ENCODE measurements at places on chromosomes 5 and 9.

DNA sequence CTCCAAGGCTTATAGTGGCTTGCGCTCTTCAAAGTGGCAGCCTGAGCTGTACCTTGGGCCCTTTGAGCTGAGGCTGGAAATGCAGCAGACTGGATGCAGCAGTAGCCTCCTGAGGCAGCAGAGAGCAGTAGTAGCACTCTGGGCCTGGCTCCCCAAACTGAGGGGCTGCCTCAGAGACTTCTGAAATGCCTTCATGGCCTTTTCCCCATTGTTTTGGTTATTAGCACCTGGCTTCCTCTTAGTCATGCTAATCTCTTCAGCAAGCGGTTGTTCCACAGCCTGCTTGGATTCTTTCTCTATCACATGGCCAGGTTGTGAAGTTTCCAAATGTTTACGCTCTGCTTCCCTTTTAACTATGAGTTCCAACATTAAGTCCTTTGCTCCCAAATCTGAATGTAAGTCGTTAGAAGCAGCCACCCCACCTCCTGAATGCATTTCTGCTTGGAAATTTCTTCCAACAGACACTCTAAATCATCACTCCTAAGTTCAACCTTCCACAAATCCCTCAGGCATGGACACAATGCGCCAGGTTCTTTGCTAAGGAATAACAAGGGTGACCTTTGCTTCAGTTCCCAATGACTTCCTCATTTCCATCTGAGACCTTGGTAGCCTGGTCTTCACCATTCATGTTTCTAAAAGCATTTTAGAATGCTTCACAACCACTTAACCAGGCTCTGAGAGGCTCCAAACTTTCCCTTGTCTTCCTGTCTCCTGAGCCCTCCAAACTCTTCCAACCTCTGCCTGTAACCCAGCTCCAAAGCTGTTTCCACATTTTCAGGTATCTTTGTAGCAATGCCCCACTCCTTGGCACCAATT is 145.8 kb downstream of the ZDHHC21 start:
- no peak for DNase-seq

DNA sequence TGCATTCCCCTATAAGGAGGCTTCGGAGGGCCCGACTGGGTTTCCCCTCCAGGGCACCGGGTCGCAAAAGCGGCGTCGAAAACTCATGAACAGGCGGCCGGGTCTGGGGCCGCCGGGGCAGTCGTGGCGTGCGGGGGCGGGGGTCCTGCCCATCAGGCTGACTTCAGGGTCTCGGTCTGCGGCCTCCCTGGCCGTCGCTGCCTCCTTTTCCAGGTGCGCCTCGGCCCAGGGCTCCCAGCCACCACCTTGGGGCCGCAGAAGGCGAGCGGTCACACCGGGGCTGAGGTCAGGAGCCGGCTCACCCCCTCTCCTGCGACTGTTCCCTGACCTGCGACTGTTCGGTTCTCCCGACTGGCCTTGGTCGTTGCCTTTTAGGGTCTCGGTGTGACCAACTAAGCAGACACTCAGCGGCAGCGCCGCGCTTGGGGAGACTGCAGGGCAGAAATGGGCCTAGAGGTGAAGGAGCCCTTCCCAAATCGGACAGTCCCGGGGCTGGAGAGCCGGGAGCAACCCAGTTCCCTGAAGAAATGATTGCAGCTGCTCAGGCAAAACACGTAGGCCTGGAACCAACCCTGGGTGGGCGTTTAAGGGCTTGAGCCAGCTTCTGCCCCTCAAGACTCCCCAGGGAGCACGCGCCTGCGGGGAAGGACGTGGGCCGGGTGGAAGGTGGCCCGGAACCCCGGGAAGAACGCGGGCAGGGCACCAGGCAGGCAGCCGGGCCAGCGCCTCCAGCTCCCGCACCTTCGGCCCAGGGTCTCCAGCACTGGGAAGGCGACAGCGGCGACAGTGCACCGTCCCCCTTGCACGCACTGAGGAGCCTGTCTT is 11.2 kb downstream of the IRX2 start:
- DNase-seq, result no peak

- DNase-seq, result no peak
These were observed 105.6 kb downstream of the PSD2 start for GRCh38 chr5:139901251-139901575.

DNA sequence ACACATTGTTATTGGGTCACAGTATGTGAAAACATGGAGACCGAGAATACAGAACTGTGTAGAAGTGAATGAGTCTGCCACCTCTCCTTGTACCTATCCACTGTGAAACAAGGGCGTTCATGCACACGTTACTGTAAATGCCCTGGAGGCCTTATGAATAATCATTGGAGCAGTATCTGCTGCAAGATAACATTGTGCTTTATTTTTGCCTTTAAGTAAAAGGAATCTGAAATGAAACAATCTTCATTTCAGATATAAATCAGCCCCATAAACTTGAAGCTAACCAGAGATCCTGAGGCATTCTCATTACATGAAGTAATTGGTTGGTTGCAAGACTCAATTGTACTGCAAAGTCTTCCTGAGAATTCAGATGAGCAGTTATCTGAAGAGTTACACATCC is 419.6 kb downstream of the KDM4C start:
- no peak for DNase-seq

DNA sequence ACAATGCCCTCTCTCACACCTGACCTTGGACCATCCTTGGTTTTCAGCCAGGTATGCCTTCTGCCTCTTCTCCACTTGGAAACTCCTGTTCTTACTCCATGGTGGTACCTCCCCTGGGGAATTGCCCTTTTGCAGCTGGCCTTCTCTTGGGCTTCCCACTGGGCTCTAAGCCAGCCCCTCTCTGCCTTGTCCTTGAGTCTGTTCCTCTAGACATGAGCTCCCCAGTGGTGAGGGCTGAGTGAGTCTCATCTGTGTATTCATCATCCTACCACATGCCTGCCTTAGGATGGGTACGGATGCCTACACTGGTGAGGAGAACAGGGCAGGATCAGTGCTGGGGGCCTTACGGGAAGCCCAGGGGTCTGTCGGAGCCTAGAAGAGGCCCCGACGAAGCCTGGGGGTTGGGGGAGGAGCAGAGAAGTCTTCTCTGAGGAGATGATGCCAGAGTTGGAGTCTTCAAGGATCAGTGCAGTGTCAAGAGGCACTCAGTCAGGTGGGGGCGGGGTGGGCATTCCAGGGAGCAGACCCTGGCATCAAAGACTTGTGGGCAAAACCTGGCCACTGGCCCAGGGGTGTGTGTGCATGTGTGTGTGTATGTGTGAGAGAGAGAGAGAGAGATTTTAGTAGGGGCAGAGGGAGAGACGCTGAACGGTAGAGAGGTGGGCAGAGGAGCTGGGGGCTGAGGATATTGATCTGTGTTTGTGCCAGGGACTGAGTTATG is 5.2 kb upstream of the CRB2 start:
- DNase-seq, result no peak

GRCh38 chr5:125331987-125332598 is 585.7 kb upstream of the ZNF608 start:
- DNase-seq, result no peak

DNA sequence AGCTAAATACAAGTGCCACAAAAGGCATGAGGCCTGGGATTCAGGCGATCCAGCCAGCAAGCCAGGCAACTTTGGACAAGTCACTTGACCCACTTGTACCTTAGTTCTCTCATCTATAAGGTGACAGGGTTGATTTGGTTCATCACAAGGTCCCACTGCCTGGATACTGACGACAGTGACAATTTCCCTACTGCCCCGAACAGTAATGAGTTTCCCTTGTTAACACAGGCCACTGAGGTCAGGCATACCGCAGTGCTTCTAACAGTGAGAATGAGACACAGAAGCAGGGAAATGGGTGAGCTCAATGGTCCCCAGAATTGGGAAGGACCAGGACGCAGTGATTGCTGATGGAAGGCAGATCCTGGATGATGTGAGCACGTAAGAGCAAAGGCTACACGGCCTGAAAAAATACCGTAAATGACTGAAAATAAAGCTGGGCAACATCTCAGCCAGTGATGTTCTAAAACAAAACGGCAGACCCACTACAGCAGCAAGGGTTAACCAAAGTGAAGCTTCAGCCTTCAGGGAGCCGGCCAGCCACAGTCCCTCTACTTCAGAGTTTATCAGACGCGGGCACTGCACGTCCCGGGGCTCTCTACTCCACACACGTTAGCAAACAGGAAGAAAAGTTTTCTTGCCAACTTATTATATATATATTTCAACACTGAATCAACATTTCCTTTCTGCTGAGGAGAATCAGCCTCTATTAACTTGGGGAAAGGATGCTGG is 846 bp downstream of the MGAT1 start:
- DNase-seq, result no peak

Data from head of caudate nucleus (tissue), 42 donors.